ENCODE measurements at places on chromosomes 2 and 18. TPM values are rescaled to one million over a fixed set of nuclear protein-coding genes. Genes with fewer than 3 reads are reported as not detected.

- H3K27ac ChIP-seq = no peak overlapping the region
- H3K27me3 ChIP-seq = no peaks in the 10 kb centered on the region
- no peaks in the 10 kb centered on the region for H3K4me1 ChIP-seq
- no peak overlapping the region for H3K4me3 ChIP-seq
- no peaks in the 10 kb centered on the region for H3K36me3 ChIP-seq
Observed at GRCh38 chr2:166516712-166517303, 22.8 kb upstream of the SCN7A start.

DNA sequence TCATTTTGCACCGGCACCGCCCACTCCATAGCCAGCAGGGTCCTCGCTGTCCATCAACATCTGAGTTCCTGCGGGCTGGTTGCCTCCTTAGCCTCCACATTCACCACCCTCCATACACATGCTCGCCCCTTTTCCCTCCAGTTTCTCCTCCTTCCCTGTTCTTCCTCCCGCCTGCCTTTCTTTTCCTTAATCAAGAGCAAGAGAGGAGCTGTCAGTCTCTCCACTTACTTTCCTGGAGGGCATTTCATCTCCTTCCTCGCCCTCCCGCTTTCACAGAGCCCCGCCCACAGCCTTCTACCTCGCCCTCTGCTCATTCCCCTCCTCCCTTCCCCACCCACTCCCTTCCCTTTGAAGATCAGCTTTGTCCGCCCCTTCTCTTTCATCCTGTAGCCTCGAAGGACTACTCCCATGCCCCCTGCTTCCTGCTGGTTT, 13.8 kb upstream of the ZBTB7C start:
- no peak overlapping the region for H3K4me3 ChIP-seq
- H3K27ac ChIP-seq = no peak overlapping the region
- H3K36me3 ChIP-seq = no peaks in the 10 kb centered on the region
- DNase-seq = no peak
- peaks cover 5% of the 10 kb centered on the region for H3K27me3 ChIP-seq
- no peaks in the 10 kb centered on the region for H3K4me1 ChIP-seq

The SERPINB11 gene
- polyA plus RNA-seq = not detected

The VWA3B gene
- polyA plus RNA-seq = not detected

- H3K27ac ChIP-seq = no peak overlapping the region
- DNase-seq = no peak
- H3K36me3 ChIP-seq = no peaks in the 10 kb centered on the region
- no peaks in the 10 kb centered on the region for H3K27me3 ChIP-seq
Observed at GRCh38 chr2:42931818-42932195, 139.4 kb upstream of the HAAO start.

The CDH20 gene
- polyA plus RNA-seq = not detected

GRCh38 chr2:199015072-199015471, 442.7 kb downstream of the SATB2 start:
- H3K4me3 ChIP-seq = no peak overlapping the region
- no peak for DNase-seq
- H3K27me3 ChIP-seq = no peaks in the 10 kb centered on the region
- no peaks in the 10 kb centered on the region for H3K36me3 ChIP-seq
- H3K27ac ChIP-seq = no peak overlapping the region
- no peaks in the 10 kb centered on the region for H3K4me1 ChIP-seq

- H3K36me3 ChIP-seq = no peaks in the 10 kb centered on the region
- no peaks in the 10 kb centered on the region for H3K27me3 ChIP-seq
- no peak for DNase-seq
- H3K4me3 ChIP-seq = no peak overlapping the region
Observed at GRCh38 chr2:10172033-10172871, 49.7 kb downstream of the RRM2 start.

GRCh38 chr18:50126471-50126870, 68.5 kb downstream of the MYO5B start:
- no peaks in the 10 kb centered on the region for H3K4me1 ChIP-seq
- no peak overlapping the region for H3K27ac ChIP-seq
- no peaks in the 10 kb centered on the region for H3K27me3 ChIP-seq
- no peaks in the 10 kb centered on the region for H3K36me3 ChIP-seq
- no peak overlapping the region for H3K4me3 ChIP-seq

GRCh38 chr2:209391776-209392401, 32.0 kb upstream of the MAP2 start:
- no peak overlapping the region for H3K4me3 ChIP-seq
- no peaks in the 10 kb centered on the region for H3K27me3 ChIP-seq
- no peak overlapping the region for H3K27ac ChIP-seq
- no peak for DNase-seq
- H3K4me1 ChIP-seq = no peaks in the 10 kb centered on the region
- no peaks in the 10 kb centered on the region for H3K36me3 ChIP-seq

GRCh38 chr2:166494140-166494624, at the start of gene SCN7A:
SCN7A (minus strand) TSS chr2:166494249; CDS start chr2:166477696, 16,553 bp downstream.
- H3K4me3 ChIP-seq = no peak within 1 kb of the TSS
- no peak within 1 kb of the TSS for H3K27ac ChIP-seq
- no peaks in the 10 kb centered on the region for H3K27me3 ChIP-seq
- H3K4me1 ChIP-seq = no peaks in the 10 kb centered on the region

The FER1L5 gene
- polyA plus RNA-seq = not detected

The TMEM198 gene
- not detected for polyA plus RNA-seq

DNA sequence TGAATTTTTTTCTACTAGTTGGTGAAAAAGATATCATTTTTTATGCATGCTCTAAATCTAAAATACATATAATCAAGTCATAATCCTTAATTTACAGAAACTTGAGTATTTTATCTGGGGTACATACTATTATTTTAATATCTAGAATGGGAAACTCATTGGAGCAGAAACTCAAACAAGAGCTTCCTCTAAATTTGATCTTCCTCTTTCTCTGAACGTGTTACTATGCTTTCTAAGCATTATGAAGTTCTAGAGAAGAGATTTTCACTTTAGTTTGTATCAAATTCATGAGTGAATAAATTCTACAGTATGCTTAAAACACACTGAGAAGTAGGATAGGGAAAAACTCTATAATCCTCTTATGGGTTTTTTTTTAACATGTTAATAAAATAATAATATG, 20.6 kb upstream of the SLC38A11 start:
- no peaks in the 10 kb centered on the region for H3K27me3 ChIP-seq
- H3K4me3 ChIP-seq = no peak overlapping the region
- no peak overlapping the region for H3K27ac ChIP-seq
- H3K36me3 ChIP-seq = no peaks in the 10 kb centered on the region
- H3K4me1 ChIP-seq = no peaks in the 10 kb centered on the region

The ACADL gene
- polyA plus RNA-seq = not detected

- H3K36me3 ChIP-seq = no peaks in the 10 kb centered on the region
- no peaks in the 10 kb centered on the region for H3K4me1 ChIP-seq
- no peaks in the 10 kb centered on the region for H3K27me3 ChIP-seq
- no peak for DNase-seq
Observed at GRCh38 chr2:59826177-59826576, 727.3 kb downstream of the BCL11A start.

The MAP3K19 gene
- polyA plus RNA-seq = not detected

DNA sequence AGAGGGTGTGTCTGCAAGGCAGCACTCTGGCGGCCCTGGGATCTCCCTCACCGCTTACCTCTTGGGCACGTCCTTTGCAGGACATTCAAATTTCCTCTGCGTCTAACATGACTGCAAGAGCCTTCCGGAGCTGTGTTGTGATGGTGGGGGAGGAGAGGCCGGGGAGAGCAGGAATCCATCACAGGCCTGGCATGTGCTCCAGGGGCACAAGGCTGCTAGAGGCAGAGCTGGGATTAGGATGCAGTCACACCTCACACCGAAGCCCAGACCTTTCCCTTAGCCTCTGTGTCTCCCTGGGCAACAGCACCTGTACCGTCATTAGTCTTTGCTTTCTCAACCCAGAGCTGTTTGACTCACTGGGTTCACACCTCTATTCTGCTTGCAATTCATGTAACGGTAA, 111.3 kb downstream of the CMPK2 start:
- H3K4me3 ChIP-seq = no peak overlapping the region
- H3K4me1 ChIP-seq = no peaks in the 10 kb centered on the region
- no peaks in the 10 kb centered on the region for H3K36me3 ChIP-seq
- no peaks in the 10 kb centered on the region for H3K27me3 ChIP-seq

GRCh38 chr18:79887181-79888000, 64.1 kb downstream of the SLC66A2 start:
- H3K4me3 ChIP-seq = no peak overlapping the region
- H3K4me1 ChIP-seq = no peaks in the 10 kb centered on the region
- DNase-seq = no peak
- no peaks in the 10 kb centered on the region for H3K27me3 ChIP-seq

The C2orf92 gene
- polyA plus RNA-seq = not detected

GRCh38 chr2:171531836-171532450, 9.7 kb downstream of the CYBRD1 start:
- no peaks in the 10 kb centered on the region for H3K27me3 ChIP-seq
- DNase-seq = no peak
- H3K36me3 ChIP-seq = no peaks in the 10 kb centered on the region
- no peak overlapping the region for H3K27ac ChIP-seq
- H3K4me3 ChIP-seq = no peak overlapping the region

DNA sequence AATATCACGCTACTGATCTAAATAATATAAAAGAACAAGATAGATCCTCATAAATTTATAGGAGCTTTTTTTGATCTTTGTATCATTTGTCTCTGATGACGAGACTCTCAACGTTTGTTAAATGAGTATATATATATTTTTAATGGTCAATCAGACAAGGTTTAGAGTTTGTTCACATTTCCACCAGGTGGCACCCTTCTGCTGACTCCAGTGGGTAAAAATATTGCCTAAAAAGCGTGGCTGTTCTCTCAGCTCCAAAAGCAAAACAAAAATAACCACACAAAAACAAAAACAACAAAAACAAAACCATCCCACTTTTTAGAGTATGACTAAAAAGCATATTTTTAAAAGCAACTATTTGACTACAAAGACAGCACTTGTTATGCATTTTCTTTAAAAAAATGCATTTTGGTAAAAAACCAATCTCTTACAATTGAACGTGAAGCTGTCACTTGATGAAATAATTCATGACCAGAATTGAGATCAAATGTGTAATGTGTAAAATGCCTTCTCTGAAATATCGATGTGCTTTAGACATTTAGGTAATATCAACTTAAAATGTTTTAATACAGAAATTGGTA, 723.2 kb downstream of the DPP10 start:
- H3K27me3 ChIP-seq = no peaks in the 10 kb centered on the region
- no peaks in the 10 kb centered on the region for H3K36me3 ChIP-seq
- H3K4me1 ChIP-seq = no peaks in the 10 kb centered on the region
- no peak for DNase-seq

The SERPINB2 gene
- polyA plus RNA-seq = not detected

DNA sequence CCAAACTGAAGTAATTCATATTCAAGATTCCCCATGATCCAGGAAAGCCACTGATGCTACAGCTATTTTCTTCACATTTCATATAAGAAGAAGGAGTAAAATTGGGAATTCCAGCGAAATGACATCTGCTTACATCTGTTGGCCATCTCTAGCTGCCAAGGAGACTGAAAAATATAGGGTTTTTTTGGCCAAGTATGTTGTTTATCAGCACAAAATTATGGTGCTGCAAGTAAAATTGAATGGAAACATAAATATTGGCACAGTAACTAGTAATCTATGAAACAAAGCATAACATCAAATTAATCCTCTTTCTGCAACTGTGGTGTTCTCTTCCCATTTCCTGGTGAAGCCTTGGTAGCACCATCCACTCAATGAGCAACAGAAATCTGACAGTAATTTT, 649.5 kb upstream of the ZNF804A start:
- no peaks in the 10 kb centered on the region for H3K4me1 ChIP-seq
- DNase-seq = no peak
- H3K4me3 ChIP-seq = no peak overlapping the region
- H3K27ac ChIP-seq = no peak overlapping the region
- no peaks in the 10 kb centered on the region for H3K27me3 ChIP-seq

The POTEC gene
- polyA plus RNA-seq = not detected

- no peaks in the 10 kb centered on the region for H3K27me3 ChIP-seq
- H3K4me1 ChIP-seq = peaks cover 30% of the 10 kb centered on the region
- peak overlapping the region; percentile 87 for H3K4me3 ChIP-seq
- peak; percentile 75 for DNase-seq
- no peaks in the 10 kb centered on the region for H3K36me3 ChIP-seq
Observed at GRCh38 chr2:239401881-239402233, 1.0 kb upstream of the HDAC4 start.

GRCh38 chr2:69797836-69798289, 31.6 kb upstream of the GMCL1 start:
- no peaks in the 10 kb centered on the region for H3K27me3 ChIP-seq
- no peaks in the 10 kb centered on the region for H3K4me1 ChIP-seq
- H3K4me3 ChIP-seq = no peak overlapping the region
- DNase-seq = no peak
- H3K27ac ChIP-seq = no peak overlapping the region

- no peak overlapping the region for H3K4me3 ChIP-seq
- no peak for DNase-seq
- H3K27ac ChIP-seq = no peak overlapping the region
- H3K36me3 ChIP-seq = no peaks in the 10 kb centered on the region
- H3K4me1 ChIP-seq = no peaks in the 10 kb centered on the region
Observed at GRCh38 chr2:18703555-18703954, 114.2 kb upstream of the NT5C1B start.

DNA sequence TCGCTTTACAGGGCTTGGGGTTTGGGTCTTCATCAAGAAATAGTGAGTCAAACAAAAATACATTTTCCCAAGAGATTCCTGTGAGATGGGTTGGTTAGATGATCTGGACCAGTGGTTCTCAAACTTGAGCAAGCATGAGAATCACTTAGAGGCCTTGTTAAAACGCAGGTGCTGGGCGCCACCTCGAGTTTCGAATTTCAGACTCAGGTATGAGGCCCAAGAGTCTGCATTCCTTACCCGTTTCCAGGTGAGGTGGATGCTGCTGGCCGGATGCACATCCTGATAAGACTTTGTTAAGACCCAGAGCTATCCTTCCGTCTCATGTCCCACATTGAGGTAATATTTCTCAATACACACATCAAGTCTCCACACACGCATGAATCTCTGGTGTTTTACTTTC, 707.8 kb upstream of the SALL3 start:
- no peak overlapping the region for H3K27ac ChIP-seq
- no peak overlapping the region for H3K4me3 ChIP-seq
- H3K27me3 ChIP-seq = no peaks in the 10 kb centered on the region
- H3K4me1 ChIP-seq = no peaks in the 10 kb centered on the region
- no peak for DNase-seq

GRCh38 chr2:83470928-83471327, 988.2 kb downstream of the SUCLG1 start:
- H3K4me1 ChIP-seq = no peaks in the 10 kb centered on the region
- no peak overlapping the region for H3K4me3 ChIP-seq
- H3K27ac ChIP-seq = no peak overlapping the region
- H3K36me3 ChIP-seq = no peaks in the 10 kb centered on the region
- H3K27me3 ChIP-seq = no peaks in the 10 kb centered on the region

- H3K27me3 ChIP-seq = no peaks in the 10 kb centered on the region
- H3K4me3 ChIP-seq = no peak overlapping the region
- H3K27ac ChIP-seq = no peak overlapping the region
Observed at GRCh38 chr2:57693965-57694364, 352.6 kb upstream of the VRK2 start.

The ANKRD62 gene
- not detected for polyA plus RNA-seq

The PROC gene
- not detected for polyA plus RNA-seq

The ASPRV1 gene
- 1.1 TPM for polyA plus RNA-seq

- H3K27me3 ChIP-seq = peaks cover 3% of the 10 kb centered on the region
- no peaks in the 10 kb centered on the region for H3K4me1 ChIP-seq
- no peak overlapping the region for H3K4me3 ChIP-seq
- H3K36me3 ChIP-seq = no peaks in the 10 kb centered on the region
Observed at GRCh38 chr18:61637905-61638595, 254.8 kb downstream of the RNF152 start.

The CYBRD1 gene
- polyA plus RNA-seq = 0.59 TPM

The RAMP1 gene
- 10.8 TPM for polyA plus RNA-seq

- no peaks in the 10 kb centered on the region for H3K36me3 ChIP-seq
- no peaks in the 10 kb centered on the region for H3K4me1 ChIP-seq
- no peaks in the 10 kb centered on the region for H3K27me3 ChIP-seq
Observed at GRCh38 chr2:190696792-190697398, 48.0 kb downstream of the NAB1 start.

The EVA1A gene
- polyA plus RNA-seq = not detected

The RUFY4 gene
- polyA plus RNA-seq = not detected

The NR4A2 gene
- polyA plus RNA-seq = 18.3 TPM

Measured in CD4-positive, alpha-beta memory T cell (primary cell).